Neural progenitor cell (in vitro differentiated cells): ENCODE measurements at places on chromosomes 1 and 21. TPM values are rescaled to one million over a fixed set of nuclear protein-coding genes. Genes with fewer than 3 reads are reported as not detected.

DNA sequence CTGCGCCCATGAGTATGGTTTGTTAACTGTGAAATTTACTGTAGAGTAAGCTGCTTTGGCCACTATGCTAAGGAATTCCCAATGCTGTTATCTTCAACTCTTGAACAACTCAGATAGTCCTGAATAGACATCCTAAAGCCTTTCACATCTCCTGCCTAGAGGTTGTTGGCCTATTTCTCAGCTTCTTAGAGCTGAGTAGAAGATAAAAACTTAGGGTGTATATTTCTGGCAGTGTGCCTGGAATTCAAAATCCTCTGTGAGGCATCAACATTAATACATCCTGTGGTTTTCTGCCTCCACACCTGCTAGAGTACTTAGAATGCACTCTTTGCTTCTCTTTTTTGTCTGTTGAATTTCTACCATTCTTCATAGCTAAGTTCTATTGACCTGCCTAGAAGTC lies 45.8 kb upstream of the RC3H1 start:
- DNase-seq, result no peak
- peaks cover 3% of the 10 kb centered on the region for H3K4me1 ChIP-seq
- no peaks in the 10 kb centered on the region for H3K36me3 ChIP-seq
- H3K4me3 ChIP-seq, result no peak overlapping the region
- no peaks in the 10 kb centered on the region for H3K27me3 ChIP-seq

DNA sequence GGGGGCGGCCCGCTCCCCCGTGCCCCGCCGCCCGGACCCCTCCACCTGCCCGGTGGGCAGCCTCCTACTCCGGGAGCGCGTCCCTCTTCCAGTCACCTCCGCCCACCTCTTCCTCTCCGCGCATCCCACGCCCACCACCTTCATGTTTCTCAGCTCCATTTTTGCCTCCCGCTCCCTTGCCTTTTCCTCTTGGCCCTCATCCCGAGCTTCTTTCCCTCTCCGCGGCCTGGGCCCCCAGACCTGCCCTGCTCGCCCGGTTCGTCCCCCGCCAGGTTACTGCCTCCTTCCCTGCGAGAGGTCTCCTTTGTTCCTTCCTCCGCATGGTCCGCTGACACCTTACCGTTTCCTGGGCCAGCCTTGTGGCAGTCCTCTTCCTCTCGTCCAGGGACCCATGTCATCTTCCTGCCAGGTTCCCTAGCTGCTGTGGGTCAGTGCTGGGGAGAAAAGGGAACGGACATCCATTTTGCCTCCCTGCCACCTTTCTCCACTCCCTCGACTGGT lies 563 bp downstream of the QSOX1 start:
- peak; percentile 37 for DNase-seq
- peak overlapping the region; percentile 87 for H3K4me3 ChIP-seq
- H3K27me3 ChIP-seq, result peaks cover 49% of the 10 kb centered on the region

DNA sequence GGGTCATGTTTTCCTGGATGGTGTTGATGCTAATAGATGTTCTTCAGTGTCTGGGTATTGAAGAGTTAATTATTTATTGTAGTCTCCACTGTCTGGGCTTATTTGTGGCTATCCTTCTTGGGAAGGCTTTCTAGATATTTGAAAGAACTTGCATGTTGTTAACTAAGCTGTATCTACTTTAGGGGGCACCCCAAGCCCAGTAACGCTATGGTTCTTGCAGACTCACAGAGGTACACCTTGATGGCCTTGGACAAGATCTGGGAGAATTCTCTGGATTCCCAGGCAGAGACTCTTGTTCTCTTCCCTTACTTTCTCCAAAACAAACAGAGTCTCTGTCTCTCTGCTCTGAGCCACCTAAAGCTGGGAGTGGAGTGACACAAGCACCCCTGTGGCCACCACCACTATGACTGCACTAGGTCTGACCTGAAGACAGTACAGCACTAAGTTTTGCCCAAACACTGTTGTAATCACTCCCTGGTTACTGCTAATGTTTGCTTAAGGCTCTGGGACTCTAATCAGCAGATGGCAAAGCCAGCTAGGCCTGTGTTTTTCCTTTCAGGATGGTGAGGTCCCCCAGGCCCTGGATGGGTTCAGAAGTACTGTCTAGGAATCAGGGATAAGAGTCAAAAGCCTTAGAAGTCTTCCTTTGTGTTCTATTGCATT lies 76.5 kb upstream of the C1orf21 start:
- H3K4me1 ChIP-seq, result peaks cover 4% of the 10 kb centered on the region
- H3K36me3 ChIP-seq, result no peaks in the 10 kb centered on the region
- DNase-seq, result no peak
- no peaks in the 10 kb centered on the region for H3K27me3 ChIP-seq
- H3K27ac ChIP-seq, result no peak overlapping the region

DNA sequence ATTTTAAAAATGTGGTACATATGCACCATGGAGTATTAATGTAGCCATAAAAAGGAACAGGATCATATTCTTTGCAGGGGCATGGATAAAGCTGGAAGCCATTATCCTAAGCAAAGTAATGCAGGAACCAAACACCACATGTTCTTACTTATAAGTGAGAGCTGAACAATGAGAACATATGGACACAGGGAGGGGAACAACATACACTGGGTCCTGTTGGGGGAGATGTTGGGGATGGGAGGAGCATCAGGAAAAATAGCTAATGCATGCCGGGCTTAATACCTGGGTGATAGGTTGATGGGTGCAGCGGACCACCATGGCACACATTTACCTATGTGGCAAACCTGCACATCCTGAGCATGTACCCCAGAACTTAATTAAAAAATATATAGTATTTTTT lies 352.5 kb upstream of the KAZN start:
- no peaks in the 10 kb centered on the region for H3K36me3 ChIP-seq
- H3K4me3 ChIP-seq, result no peak overlapping the region
- no peak overlapping the region for H3K27ac ChIP-seq
- H3K27me3 ChIP-seq, result no peaks in the 10 kb centered on the region

DNA sequence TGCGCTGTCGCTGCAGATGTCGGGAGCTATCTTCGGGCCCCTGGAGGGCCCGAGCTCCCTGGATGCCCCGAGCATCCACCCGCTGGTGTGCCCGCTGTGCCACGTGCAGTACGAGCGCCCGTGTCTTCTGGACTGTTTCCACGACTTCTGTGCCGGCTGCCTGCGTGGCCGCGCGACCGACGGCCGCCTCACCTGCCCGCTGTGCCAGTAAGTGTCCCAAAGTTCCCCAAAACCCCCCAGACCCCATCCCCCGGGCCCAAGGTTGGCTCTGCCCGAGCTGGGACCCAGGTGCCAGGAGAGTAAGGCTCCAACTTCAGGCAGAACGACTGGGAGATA lies 569 bp downstream of the RNF207 start:
- no peak overlapping the region for H3K27ac ChIP-seq
- H3K4me1 ChIP-seq, result peaks cover 14% of the 10 kb centered on the region
- H3K27me3 ChIP-seq, result peaks cover 49% of the 10 kb centered on the region

DNA sequence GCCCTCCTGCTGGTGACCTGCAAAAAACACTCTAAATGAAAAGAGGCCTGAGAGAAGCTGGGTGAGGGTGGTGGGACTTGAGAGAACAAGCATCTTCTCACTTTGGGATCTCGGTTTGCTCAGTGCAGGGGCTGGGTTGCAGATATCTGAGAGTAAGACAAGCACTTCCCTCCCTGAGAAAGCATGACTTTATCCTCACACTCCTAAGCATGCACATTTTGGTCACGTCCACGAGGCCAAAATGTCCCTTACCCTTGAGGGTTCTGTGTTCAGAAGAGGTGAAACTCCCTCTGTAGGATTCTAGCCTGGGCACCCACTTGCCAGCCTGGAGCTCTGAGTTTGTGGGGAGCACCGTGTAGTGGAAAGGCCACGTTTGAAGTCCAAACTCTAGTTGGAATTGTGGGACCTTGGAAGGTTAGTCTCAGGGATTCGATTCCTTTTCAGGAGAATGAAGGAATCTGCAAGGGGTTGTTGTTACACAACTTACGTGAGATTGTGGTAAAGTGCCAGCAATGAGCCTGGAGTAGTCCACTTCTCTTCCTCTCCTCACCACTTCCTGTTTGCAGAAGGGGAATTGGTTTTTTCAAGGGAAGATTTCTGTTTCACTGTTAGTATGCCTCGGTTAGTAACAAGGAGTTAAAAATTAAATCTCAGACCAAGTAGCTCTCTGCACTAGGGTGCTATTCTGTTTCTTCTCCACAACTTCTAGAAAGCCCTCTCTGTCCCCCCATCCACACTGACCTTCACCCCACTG lies 3.0 kb downstream of the FCAMR start:
- H3K36me3 ChIP-seq, result no peaks in the 10 kb centered on the region
- no peak overlapping the region for H3K4me3 ChIP-seq
- DNase-seq, result no peak
- H3K27ac ChIP-seq, result no peak overlapping the region
- H3K4me1 ChIP-seq, result no peaks in the 10 kb centered on the region

DNA sequence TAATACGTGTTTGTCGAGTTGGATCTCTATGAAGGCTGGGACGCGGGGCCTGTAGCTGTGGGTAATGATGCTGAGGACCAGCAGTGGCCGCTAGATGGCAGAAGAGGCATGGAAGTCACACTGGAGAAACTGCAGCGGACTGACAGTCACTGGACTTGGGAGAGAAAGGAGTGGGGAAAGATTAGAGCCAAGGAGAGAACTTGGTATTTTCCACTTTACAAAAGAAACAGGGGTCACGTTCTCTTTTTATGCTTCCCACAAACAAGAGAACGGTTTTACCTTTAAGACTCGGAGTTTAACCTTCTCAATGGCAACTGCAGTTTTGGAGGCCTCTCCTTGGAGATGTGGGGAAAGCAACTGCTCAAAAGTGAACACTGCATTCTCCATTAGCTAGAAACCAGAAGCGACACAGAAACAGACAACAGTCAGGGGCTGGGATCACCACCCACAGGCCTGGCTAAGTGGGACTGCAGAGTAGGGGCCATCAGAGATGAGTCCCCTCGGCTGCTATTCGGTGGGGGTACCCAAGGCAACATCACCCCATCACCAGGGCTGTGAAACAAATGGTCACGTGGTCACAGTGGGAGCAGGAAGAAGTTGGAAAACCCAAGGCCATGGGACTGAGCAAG lies 51.1 kb upstream of the EDEM3 start:
- H3K36me3 ChIP-seq, result no peaks in the 10 kb centered on the region
- no peaks in the 10 kb centered on the region for H3K27me3 ChIP-seq
- DNase-seq, result peak; percentile 88
- no peak overlapping the region for H3K4me3 ChIP-seq
- no peaks in the 10 kb centered on the region for H3K4me1 ChIP-seq

- no peaks in the 10 kb centered on the region for H3K36me3 ChIP-seq
- DNase-seq, result peak; percentile 45
- H3K27me3 ChIP-seq, result no peaks in the 10 kb centered on the region
- H3K4me3 ChIP-seq, result peak overlapping the region; percentile 27
- H3K4me1 ChIP-seq, result peaks cover 34% of the 10 kb centered on the region
- peak overlapping the region; percentile 89 for H3K27ac ChIP-seq
Observed at GRCh38 chr1:96520579-96520947, 201.0 kb upstream of the PTBP2 start.

DNA sequence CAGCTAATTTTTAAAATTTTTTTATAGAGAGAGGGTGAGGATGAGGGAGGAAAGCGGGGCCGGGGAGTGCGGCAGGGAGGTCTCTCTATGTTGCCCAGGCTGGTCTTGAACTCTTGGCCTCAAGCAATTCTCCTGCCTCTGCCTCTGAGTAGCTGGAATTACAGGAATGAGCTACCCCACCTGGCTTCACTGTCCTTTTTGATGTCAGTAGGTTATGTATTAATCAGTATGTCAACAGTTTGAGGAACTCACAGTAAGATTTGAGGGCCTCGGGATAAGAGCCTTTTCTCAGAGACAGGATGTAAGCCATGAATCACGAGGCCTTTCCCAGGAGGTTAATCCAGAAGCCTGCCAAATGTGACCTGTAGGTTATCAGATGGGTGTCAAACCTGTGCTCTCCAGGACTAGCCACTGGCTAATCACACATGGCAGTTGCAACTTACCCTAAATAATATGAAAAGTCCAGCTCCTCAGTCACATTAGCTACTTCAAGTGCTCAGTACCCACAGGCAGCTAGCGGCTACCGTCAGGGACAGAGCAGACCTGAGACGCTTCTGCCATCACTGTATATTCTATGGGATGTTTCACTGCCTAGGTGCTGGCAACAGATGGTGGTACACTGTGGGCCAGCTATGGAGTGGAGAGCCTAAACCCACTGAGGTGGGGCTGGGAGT lies 33.1 kb downstream of the TRIM67 start:
- H3K4me3 ChIP-seq, result no peak overlapping the region
- DNase-seq, result no peak
- peaks cover 8% of the 10 kb centered on the region for H3K27me3 ChIP-seq
- H3K36me3 ChIP-seq, result no peaks in the 10 kb centered on the region
- peaks cover 12% of the 10 kb centered on the region for H3K4me1 ChIP-seq
- H3K27ac ChIP-seq, result no peak overlapping the region

DNA sequence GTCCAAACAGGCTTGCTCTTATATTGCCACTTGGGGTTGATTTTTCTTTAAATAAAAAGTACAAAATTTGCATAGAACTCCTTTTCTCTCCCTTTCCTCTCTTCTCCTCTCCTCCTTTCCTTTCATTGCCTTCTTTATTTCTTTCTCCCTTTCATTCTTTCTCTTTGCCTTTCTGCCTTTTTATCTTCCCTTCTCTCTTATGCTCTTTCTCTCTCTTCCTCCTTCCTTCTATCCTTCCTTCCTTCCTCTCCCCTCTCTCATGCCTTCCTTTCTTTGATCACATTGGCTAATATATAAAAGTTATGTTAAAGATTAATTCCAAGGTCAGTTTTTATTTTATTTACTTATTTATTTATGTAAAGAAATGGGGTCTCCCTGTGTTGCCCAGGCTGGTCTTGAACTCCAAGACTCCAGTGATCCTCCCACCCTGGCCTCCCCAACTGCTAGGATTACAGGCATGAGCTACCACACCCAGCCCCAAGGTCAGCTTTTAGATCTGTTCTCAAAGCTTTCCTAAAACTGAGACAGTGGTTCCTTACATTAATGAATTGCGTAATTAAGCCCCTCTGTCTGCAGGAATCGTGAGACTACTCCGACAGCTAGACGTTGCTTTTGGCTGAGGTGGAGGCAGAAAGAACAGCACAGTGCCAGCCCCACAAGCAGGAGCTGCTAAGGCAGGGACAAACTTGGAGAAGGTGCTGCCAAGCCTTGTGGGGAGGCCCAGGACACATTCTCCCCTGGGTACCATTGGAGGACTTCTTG lies 361.9 kb downstream of the SIPA1L2 start:
- no peak for DNase-seq
- no peaks in the 10 kb centered on the region for H3K36me3 ChIP-seq
- H3K27me3 ChIP-seq, result peaks cover 6% of the 10 kb centered on the region
- no peaks in the 10 kb centered on the region for H3K4me1 ChIP-seq

- H3K27me3 ChIP-seq, result no peaks in the 10 kb centered on the region
- H3K36me3 ChIP-seq, result no peaks in the 10 kb centered on the region
Observed at GRCh38 chr1:203722909-203723308, 42.1 kb upstream of the LAX1 start.

DNA sequence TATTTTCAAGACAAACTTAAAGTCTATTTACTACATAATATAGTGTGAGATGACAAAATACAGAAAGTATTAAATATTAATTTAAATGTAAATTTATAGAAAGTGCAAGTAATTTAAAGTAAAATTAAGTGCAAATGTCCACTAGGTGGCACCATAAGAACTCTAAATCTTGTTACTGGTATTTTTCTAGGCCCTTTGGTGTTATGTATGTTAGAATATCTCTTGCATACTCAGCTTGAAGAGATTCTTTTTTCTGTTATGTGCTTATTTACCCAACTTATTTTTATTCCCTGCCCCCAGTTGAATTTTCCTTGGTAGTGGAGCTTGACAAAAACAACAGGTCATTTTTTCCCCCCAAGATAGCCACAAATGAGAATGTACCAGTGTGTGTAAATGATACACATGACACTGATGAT lies 71.5 kb downstream of the RPS6KC1 start:
- no peak overlapping the region for H3K4me3 ChIP-seq
- H3K36me3 ChIP-seq, result no peaks in the 10 kb centered on the region
- no peaks in the 10 kb centered on the region for H3K27me3 ChIP-seq
- H3K27ac ChIP-seq, result no peak overlapping the region
- no peaks in the 10 kb centered on the region for H3K4me1 ChIP-seq
- DNase-seq, result peak; percentile 57

ALPL gene
- total RNA-seq, result 51.3 and 114 TPM in 2 replicates

C1orf87 gene
- not detected in 2 replicates for total RNA-seq

PCP4 gene
- 0.81 TPM in 1 of 2 replicates, not detected in the other for total RNA-seq
